ENCODE measurements at places on chromosomes 1 and 21.

DNA sequence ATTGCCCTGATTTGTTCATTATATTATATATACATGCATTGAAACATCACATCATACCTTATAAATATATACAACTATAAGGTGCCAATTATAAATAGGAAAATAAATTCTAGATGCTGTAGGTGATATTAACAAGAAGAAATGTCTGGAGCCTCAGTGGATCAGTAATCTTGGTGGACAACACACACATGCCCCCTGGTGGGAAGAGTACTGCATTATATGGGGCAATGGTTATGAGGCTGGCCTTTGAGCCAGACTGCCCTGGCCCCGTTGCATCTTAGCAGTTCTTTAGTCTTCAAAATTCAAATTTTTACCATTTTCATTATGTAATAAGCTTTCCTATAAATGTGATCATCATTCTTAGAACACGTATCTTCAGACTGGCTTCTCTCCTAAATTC, 335.0 kb upstream of the GREM2 start:
- DNase-seq = peak; percentile 10

- no peak for DNase-seq
Observed at GRCh38 chr1:7636795-7637526, 134.1 kb upstream of the VAMP3 start.

DNA sequence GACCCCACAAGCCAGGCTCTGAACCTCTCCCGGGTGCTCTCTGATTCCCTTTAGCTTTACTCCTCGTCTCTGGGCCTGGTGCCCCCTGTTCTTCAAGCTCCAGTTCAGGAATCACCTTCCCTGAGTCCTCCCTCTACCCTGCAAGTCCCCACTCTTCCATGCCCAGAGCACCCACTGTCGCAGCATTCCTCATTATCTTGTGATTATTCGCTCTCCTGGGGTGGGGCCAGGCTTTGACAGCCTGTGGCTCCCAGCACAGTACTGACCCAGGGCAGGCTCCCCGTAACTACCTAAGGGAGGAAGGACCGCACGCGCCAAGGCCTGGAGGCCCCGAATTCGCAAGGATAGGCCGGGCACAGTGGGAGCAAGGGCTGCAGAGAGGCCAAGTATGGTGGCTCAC, 734 bp upstream of the C1orf210 start:
- no peak for DNase-seq

GRCh38 chr1:100178091-100178490, at the start of gene LRRC39:
TSS of gene LRRC39 (minus strand) at chr1:100178256. CDS start at chr1:100168516, 9,740 bp downstream.
- DNase-seq = no peak

- no peak for DNase-seq
Observed at GRCh38 chr1:96478228-96478627, 243.4 kb upstream of the PTBP2 start.

DNA sequence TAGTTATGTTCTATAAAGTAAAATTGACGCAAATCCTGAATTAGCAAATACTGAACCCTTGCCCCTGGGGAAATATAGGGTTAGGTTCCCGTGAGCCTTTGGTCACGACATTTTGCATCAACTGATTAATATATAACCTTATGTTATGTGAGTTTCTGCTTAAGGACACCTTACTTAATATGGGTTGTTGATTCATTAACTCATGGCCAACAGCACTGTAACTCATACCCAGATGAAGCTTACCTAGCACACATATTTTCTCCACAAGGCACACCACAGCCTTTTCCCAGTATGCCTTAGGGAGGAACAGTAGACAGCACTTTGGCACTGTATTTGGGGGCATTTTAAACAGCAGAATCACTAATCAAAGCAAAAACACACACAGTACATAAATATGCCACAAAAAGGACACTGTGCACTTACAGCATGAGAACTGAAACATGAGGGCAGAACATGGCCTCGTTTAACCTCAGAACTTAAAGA, 15.1 kb downstream of the INAVA start:
- no peak for DNase-seq

DNA sequence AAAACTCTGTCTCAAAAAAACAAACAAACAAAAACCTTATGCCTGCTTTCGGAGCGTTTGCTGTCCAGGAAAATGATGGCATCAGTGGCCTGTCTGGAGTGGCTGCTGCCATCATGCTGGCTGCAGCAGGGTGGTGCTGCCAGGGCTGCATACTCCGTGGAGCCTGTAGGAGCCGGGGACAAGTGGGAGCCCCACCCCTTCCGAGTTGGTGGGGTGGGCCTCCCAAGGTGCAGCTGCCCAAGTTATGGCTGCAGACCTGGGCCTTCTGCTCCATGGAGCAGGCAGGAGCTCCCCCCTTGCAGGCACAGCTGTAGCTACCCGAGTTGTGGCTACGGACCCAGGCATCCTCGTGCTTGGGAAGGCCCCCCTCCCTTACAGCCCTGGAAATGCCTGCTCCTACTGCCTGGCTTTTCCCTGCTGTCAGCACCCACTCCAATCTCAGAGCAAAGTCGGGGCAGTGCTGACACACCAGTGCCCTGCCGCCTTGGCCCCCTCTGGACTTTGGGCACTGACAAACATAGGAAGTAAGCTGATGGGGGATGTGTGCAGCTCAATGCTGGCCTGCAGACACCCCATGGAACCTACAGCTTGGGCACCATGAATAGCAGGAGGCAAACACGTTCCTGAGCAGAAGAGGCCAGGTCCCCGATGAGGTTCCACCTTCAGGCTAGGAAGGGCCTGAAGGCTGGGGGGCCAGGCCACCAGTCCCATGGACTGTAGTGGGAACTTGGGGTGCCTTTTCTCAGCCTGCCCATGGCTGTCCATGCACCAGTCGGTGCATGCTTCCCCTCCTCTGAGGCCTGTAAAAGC, 60.4 kb downstream of the CC2D1B start:
- DNase-seq = no peak

- no peak for DNase-seq
Observed at GRCh38 chr1:62237950-62238374, 43.3 kb downstream of the L1TD1 start.

GRCh38 chr1:177340601-177341067, 169.9 kb downstream of the BRINP2 start:
- DNase-seq = no peak

GRCh38 chr21:34857122-34857713, 188.4 kb downstream of the CLIC6 start:
- no peak for DNase-seq

DNA sequence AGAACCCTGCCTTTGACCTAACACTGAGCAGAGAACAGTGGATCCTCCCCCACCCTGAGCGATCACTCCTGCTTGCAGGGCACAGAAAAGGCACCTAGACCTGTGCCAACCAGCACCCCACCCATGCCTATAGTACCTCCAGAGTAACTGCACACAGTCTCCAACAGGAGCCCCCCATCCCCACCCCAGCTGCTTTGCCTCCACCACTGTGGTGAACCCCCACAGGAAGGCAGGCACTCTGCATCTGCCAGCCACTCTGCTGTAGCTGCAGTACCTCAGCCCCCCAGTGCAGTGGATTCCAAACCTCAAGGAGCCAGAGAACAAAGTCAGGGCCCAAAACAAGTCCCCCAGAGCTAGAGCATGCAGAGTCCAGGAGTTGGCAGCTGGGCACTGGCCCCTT, 10.7 kb downstream of the SPATC1L start:
- DNase-seq = no peak

DNA sequence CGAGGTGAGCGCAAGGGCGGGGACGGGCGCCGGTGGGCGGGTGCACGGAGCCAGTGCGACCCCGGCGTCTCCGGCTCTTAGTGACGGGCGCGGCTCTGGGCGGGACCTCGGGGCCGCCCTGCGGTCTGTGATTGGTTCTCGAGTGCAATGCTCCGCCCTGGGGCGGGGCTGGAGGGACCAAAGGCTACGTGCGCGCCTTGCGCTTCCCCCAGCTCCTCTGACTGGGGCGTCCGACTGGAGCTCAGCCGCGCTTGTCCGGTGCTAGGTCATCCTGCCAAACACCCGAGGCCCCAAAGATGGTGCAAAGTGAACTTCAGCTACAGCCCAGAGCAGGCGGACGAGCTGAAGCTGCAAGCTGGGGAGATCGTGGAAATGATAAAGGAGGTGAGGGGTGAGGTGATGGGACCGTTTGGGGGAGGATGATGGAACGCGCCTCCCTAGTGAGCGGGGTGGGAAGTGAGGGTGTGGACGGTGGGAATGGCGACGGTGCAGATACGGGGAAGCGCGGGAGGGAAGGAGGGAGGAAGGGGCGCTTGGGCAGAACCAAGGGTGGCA, 811 bp downstream of the SH3D21 start:
- DNase-seq = peak; percentile 92

GRCh38 chr1:76240316-76240715, 165.8 kb downstream of the ST6GALNAC3 start:
- DNase-seq = no peak

- no peak for DNase-seq
Observed at GRCh38 chr1:48916130-48917069, 139.7 kb upstream of the BEND5 start.

- no peak for DNase-seq
Observed at GRCh38 chr1:145751491-145752037, 32.3 kb downstream of the CD160 start.

DNA sequence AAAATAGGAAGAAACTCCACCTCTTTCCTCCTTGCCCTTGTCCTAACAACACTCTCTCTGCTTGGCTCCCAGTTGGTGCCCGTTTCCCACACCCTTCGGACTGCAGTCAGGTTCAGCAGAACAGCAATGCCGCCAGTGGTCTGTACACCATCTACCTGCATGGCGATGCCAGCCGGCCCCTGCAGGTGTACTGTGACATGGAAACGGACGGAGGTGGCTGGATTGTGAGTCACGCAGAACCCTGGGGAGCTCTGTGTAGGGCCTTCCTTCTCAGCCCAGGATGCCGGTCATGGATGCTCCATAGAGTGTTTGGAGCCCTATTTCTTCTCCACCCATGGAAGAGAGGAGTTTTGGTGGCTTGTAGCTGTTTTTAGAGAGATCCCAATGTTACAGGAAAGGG, 60.9 kb downstream of the TNN start:
- no peak for DNase-seq
